ENCODE measurements at places on chromosomes 16 and 17.

- DNase-seq: no peak
Observed at GRCh38 chr17:61616783-61617182, 25.8 kb upstream of the NACA2 start.

- DNase-seq: no peak
Observed at GRCh38 chr16:12881740-12882139, 19.7 kb upstream of the SHISA9 start.

GRCh38 chr17:70881093-70881492, 711.8 kb downstream of the KCNJ2 start:
- no peak for DNase-seq

DNA sequence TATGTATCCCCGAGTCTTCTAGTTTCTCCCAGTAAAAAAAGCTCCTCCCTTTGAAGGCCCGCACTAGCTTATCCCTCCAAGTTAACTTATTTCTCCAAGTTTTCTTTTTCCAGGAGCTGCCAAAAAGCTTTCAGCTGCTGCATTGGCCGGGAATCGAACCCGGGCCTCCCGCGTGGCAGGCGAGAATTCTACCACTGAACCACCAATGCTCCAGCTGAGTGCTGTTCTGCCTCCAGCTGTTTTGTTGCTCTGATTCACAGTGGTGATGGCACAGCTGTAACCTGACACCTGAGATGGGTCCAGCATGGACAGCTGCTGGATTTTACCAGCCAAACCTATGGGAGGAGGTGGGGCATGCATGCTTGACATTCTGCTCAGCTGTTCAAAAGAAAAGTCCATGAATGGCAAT, 22.1 kb downstream of the VAC14 start:
- no peak for DNase-seq

GRCh38 chr17:63653050-63653449, 30.8 kb downstream of the MAP3K3 start:
- DNase-seq: no peak

DNA sequence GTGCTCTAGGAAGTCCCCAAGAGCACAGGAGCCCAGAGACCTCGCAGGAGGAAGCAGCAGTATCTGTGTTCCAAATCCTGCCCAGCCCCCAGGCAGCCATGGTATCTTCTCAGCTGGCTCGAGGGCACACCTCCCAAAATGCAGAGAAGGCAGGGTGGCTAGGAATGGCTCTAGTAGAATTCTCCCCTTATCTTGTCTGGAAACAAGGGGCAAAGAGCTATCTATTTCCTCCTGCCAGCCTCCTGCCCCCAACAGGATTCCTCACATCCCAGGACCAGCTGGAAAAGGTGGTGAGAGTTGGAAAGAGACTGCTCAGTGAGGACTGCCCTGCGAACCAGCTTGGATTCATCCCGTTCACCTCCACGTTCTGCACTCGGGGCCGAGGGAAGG, 8.6 kb upstream of the TSPOAP1 start:
- DNase-seq: peak; percentile 72

DNA sequence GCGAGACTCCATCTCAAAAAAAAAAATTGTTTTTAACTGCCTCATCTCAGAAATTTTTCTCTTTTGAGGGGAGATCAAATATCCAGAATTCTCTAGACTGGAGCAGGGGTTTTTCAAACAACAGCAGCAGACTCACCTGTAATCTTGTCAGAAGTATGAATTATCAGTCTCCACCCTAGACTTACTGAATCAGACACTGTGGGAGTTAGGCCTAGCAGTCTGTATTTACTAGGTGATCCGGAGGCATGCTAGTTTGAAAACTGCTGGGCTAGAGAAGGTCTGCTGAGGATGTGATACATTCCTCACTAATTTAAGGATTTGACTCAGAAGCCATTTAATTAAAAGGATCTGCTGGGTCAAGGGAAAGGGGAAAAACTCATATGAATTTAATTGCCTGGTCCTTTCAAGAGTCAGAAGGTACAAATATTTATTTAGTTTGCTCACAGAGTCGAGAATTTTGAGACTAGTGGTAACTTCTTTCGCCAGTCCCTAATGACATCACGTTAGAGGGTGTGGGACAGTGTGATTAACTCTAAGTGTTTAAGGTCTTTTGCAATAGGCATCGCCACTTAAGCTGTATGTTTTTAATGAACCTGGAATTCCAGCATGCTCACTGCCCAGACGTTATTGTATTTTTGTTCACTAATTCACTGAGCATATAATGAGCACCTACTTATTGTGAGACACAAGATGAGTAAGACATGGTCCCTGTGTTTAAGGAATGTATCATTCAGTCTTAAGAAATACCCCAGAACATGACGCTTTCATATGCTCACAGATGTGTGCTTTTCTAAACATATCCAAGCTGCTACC, 14.2 kb downstream of the ATP6V0A1 start:
- no peak for DNase-seq

DNA sequence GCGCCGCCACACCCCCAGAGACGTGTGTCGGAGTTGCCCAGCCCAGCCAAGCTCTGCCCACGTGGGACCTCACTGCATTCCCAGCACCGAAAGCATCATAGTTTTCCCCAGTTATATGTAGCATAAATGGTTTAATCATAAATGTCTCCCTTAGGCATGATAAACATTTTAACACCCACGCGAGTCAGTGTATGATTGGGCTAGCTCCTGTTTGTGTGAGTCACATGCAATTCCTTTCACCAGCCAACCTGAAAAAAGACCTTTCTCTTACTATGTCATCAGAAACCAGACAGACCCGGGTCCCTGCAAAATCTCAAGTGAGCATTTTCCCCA, 9.2 kb downstream of the TAF1C start:
- DNase-seq: no peak

DNA sequence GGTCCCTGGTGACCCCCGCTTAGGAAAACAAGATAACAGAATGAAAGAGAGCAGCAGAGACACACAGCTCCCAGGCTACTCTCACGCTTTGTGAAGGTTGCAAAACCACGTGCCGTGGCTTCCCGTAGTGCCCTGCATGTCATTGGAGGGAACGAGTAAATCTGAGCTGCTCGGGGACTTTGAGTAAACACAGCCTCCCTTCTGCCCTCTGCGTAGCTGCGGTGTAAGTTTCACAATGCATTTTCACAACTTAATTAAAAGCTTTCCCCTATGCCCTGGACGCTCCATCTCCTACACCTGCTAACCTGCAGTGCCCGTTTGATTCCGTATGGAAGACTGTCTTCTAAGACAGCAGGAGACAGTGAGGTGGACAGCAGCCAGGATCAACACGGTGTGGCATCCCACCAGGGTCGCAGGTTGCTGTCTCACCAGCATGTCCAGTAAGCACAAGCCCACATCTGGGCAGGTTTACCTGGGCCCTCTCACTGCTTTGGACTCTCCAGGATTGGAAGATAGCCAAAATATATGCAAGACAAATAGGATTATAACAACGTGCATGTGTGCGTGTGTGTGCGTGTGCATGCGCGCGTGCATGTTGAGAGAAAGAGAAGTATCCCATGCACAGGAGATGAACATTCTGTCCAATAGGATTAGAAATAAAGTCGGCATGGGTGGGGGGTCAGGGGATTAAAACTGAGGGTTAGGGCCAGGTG, 116.4 kb upstream of the RCVRN start:
- no peak for DNase-seq

DNA sequence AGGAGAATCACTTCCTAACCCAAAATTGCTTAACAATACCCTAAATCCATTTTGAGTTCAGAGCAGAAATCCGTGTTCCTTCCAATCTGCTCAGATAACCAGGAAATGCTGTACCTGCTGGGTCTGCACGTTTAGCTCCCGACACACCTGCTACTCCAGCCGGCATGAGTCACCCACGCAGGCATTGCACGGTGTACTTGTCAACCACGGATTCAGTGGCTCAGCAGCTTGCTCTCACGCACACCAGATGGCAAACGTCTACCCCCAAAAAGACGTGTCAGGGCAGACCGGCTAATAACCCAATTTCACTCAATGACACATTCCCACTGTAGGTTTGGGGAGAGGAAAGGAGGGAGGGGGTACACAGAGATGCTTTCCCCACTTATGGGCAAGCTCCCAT, 468.1 kb downstream of the SOX9 start:
- no peak for DNase-seq

DNA sequence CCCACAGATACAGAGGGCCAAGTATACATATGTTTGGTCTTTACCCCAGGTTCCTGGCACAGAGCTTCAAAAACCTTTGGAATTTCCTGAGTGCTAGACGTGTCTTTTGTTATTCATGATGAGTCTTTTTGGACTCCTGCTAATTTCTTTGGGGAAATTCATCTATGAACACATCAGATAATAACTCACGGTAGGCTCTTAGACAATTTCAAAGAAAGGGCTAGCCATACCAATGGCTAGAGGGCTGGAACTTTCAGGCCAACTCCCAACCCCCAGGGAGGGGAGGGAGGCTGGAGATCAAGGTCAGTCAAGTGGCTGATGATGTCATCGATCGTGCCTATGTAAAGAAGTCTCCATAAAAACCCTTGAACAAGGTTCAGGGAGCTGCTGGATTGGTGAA, 101.9 kb downstream of the STX8 start:
- DNase-seq: no peak

DNA sequence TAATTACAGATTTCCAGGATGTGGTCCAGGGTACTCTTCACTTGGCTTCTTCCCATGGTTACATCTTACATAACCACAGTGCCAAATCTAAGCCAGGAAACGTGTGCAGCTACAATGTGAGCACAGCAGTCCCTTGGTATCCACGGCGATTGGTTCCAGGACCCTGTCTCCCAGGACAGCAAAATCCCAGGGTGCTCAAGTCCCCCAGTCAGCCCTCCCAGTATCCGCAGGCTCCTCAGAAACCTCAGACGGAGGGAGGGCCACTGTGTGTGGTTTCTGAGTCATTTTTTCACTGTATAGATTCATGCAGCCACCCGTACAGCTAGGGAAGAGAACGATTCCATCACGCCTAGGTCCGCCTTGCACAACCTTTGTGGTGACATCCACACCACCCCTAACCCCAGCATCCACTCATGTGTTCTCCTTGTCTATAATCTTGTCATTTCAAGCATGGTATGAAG, 11.1 kb upstream of the ATP2C2 start:
- DNase-seq: no peak

GRCh38 chr17:48290378-48290777, 139.6 kb downstream of the SKAP1 start:
- DNase-seq: no peak

GRCh38 chr16:30585022-30585399, 486 bp downstream of the ZNF785 start:
- no peak for DNase-seq

DNA sequence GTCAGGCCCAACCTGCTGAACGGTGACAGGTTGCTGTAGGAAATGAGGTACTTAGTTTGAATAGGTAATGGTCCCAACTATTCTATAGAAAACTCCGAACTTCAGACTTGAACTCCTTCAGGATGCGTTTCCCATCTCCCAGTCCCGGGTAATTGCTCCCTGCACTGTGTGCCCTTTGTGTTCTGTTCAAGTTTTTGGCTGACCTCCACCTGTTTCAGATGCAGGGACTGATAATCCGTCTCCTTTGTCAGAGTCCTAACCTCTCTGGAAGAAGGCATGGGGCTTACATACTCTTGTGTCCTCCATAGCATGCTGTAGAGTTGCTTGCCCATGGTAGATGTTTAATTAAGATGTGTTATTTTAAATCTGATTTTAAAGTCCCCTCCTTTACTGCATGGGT, 350.5 kb downstream of the UTP18 start:
- DNase-seq: no peak

DNA sequence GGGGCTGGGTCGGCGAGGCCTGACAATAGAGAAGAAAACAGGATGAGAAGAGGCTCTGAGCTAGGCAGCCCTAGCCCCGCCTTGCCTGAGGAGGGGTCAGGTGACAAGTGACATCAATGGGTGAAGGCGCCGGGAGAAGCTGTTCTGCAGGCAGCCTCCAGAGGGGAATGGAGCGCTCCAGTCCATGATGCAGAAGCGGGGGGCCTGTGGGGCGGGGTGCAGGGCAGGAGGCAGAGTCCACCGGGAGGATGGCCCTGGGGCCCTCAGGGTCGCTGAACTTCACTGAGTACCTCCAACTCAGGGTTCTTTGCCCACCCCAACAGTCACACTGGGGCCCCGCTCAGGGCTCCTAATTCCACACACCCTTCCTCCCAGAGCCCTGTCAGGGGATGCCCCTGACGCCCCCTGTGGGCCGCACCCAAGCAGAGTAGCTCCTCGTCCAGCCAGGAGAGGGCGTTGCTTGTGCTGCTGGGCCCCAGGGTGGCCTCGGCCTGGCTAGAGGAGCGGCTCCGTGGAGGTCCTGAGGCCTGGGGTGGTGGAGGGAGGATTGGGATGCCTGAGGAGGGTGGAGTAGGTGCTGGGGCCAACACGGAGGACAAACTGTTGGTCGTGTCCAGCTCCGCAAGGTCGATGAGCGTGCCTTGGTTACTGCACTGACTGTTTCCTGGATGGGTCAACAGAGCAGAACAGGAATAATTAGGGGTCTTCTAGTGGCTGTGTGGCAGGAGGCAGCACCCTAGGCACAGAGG, 20.8 kb downstream of the GGA3 start:
- peak; percentile 29 for DNase-seq

DNA sequence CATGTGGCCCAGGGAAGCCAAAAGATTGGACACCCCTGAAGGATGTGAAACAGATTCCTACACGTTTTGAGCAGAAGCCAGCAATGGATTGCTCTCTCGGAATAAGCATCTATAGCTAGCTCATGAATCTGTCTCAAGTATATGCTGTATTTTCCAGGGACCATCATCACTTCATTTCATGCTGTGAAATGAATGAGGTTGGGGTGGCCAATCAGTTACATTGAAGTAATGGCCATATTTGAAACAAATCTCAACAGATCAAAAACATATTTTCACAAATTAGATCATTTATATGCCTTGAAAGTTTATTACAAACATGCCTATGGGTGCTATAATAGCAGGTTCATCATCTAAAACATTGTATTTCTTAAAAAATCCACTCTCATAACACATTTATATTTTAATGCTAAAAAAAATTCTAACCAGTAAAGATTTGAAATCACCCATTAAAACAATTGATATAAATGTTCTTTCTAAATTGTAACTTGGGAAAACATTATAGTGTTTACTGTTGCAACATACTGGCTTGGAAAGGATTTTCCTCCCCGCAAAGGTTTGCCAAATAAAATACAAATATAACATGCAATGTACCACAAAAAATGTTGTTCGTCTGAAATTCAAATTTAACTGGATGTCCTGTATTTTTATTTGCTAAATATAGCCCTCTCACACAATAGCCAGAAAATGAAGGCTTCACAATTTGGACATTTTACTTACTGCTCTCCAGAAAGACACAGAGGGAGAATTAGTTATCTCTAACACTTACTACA, 743.6 kb downstream of the KCNJ2 start:
- DNase-seq: no peak

GRCh38 chr16:66261826-66262225, 104.7 kb upstream of the CDH5 start:
- DNase-seq: no peak
